ENCODE measurements at places on chromosomes 13 and 19.
A peak's percentile ranks its signal among the peaks of the same experiment; 100 is the strongest.

DNA sequence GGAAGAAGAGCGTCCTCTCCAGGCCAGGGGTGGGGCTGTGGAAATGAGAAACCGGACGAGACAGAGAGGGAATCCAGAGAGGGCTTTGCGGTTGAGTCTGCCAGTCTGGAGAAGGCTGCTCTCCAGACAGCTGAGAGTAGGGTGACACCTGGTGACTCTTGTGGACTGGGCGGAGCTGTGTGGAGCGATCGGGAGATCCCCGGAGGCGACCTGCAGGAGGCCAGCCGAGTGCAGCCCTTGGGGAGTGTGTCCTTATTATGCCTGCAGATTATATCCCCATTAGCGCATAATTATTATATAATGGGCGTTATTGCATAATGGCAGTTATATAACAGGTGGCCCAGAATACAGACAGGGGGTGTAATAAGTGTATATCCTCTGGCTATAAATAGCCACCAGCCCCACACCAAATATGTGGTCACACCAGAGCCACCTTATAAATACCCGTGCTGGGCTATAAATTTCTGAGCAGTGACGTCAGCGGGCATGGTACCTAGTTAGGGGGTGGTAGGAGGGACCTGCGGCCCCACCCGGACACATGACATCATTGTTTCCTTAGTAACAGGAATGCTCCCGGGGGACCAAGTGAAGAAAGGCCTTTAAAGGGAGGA, 41.2 kb downstream of the NFIX start:
- DNase-seq = no peak

- no peak for DNase-seq
Measured at GRCh38 chr13:94182185-94182761, 297.2 kb downstream of the DCT start.

DNA sequence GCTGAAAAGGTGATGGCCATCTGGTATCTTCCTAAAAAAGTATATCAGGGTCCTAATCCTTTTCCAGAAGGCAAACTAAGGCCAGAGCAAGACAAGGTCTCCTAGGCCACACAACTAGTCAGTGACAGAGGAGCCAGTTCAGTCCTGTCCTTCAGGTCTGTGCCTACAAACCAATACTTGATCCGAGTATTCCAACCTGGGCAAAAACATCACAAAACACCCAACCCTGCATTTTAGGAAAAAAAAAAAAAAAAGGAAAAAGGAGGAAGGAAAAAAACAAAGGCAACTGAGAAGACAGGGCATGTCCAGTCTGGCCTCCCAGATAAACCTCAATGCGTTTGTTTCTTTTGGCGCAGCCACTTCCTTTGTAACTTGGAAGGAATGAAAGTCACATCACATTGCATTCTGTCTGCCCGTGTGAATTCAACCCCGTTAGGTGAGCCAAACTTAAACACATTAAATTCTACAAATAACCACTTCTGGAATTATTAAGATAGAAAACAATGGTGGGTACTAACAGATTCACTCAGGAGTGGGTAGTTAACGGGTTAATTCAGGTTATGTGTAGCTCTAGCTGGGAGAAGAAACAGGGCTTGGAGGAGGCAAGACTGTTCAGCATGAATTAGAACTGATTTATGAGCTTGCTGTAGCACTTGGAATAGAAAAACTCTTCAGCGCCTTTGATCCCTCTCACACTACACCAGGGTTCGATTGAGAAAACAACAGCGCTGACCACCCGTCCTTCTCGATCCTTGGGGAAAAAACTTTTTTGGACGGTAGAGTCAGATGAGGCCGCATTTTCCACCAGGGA, 43.0 kb upstream of the HNRNPA1L2 start:
- no peak for DNase-seq

GRCh38 chr19:31351855-31352195, 2.6 kb upstream of the TSHZ3 start:
- DNase-seq = no peak

DNA sequence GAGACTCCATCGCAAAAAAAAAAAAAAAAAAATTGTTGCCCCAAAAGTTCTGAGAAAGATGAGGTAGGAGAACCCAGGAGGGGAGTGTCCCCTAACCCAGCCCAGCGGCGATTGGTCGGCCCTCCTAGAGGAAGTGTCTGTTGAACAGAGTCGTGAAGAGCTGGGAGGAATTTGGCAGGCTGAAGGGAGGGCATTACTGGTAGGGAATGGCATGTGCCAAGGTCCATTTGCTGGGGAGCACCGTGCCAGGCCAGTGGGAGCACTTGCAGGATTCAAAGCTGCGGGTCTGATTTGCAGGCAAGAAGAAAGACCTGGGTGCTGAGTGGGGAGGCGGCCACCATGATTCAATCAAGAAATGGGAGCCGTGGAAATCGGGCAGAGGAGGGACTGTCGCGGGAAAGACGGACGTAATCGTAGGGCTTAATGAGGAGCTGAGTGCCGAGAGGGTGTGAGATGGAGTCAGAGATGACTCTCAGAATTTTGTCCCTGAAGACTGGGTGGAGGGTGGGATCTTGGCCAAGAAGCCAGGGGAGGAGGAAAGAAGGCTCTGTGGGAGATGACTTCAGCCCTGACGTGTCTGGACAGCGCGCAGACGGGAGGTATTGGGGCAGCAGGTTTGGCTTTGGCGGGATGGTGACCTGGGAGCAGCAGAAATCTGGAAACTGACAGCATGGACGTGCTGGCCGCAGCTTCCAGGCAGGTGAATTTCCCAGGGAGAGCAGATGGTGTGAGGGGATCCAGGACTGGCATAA, 15.4 kb downstream of the CERS4 start:
- DNase-seq = no peak

GRCh38 chr19:9060564-9061340, 26.1 kb upstream of the OR1M1 start:
- DNase-seq = no peak

DNA sequence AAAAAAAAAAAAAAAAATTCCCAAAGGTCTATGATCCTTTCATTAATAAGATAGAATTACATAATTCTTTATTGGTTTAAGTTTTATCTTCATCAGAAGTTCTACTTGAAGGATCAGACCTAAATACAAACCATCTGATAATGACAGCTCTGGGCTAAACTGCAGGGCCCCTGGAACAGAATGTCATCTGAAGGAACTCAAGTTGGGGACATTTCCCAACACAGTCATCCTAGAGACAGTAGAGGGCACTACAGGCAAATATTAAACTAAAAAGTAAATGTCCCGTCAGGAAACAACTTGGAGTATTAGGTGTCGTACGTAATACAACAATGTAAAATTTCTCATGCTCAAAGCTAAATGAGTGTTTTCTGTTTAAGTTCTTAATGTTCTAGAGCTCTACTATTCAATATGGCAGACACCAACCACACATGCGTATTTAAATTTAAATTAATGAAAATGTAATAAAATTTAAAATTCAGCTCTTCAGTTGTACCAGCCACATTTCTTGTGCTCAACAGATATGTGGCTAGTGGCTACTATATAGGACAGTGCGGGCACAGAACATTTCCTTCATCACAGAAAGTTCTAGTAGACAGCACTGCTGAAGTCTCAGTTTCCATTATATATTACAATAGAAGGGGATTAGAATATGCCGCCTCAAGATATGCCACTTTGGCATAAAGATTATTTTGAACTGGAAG, 21.8 kb upstream of the NAXD start:
- DNase-seq = no peak

- DNase-seq = no peak
Measured at GRCh38 chr13:36217456-36217855, 3.1 kb upstream of the SOHLH2 start.

DNA sequence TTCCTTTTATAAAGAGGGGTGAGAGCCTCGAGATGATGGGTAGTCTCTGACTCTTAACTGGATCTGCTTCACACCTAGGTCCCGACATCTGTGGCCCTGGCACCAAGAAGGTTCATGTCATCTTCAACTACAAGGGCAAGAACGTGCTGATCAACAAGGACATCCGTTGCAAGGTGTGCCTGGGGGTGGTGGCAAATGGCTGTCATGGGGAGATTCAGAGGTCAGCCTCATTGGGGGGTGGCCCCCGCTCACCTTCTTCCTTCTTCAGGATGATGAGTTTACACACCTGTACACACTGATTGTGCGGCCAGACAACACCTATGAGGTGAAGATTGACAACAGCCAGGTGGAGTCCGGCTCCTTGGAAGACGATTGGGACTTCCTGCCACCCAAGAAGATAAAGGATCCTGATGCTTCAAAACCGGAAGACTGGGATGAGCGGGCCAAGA, 1.6 kb downstream of the CALR start:
- DNase-seq = no peak

DNA sequence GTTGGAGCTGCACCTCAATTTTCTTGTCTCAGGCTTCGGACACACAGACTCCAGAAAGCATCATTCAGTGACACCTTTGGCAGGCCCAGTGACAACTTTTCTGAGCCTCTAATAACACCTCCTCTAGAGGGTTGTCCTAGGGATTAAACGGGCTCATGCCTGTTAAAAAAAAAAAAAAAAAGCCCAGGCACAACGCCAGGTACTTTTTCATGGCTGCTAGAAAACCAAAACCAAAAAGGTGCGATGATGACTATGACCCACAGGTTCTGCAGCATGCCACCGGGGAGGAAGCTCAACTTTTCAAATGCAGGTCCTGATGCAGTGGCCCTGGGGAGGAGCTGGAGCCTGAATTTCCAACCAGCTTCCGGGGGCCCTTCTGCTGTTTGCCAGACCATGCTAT, 184.2 kb downstream of the ABCC4 start:
- DNase-seq = no peak

GRCh38 chr19:14350302-14350701, 30.9 kb upstream of the ADGRE5 start:
- DNase-seq = no peak

DNA sequence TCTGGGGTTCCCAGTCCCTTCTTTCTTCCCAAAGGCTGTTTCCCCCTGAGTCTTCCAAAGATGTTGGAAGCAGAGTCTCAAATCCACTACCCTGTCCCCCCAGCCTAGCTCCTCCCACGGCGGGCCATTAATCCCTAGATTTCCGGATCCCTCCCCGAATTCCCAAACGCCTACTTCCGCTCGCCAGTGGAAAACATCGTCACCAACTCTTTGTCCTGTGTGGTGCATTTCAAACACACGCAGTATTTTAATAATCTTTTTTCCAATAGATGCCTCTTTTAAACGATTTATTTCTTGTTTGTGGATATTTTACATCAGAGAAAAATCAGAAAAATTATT, 610 bp downstream of the ZNF791 start:
- no peak for DNase-seq

GRCh38 chr19:5434970-5435641, 20.1 kb upstream of the ZNRF4 start:
- no peak for DNase-seq

- no peak for DNase-seq
Measured at GRCh38 chr19:55578031-55578760, 2.5 kb downstream of the ZNF579 start.

- DNase-seq = no peak
Measured at GRCh38 chr13:98741741-98742435, 10.6 kb downstream of the SLC15A1 start.

DNA sequence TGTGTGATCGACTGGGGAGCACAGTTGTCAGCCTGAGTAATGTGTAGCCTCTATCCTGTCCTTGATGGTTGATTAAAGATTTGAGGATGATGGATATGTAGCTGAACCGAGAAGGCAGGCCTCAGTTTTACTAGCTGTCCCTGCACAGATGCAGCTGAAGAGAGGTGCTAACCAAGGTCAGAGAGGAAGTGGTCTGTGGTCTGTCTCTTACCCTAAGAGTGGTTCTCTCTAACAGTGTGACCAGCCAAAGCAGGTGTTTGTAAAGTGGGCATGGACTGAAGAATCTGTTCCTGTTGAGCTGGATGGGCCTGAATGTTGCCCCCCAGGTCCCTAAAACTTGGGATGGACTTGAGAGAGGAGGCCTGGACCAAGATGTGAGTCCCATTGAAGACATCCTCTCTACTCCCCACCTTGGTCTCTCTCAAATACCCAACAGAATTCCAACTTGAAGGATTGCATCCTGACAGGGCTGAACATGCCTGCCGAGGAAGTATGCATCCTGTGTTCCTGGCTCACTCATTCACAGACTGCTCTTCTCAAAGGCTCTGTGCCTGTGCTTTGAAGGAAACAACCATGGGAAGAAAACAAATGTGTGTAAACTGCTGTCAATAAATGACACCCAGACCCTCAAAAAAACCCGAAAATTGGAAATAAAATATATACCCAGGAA, 223.8 kb downstream of the MAB21L1 start:
- DNase-seq = no peak

- DNase-seq = no peak
Measured at GRCh38 chr19:40982594-40983101, 8.4 kb upstream of the CYP2B6 start.

DNA sequence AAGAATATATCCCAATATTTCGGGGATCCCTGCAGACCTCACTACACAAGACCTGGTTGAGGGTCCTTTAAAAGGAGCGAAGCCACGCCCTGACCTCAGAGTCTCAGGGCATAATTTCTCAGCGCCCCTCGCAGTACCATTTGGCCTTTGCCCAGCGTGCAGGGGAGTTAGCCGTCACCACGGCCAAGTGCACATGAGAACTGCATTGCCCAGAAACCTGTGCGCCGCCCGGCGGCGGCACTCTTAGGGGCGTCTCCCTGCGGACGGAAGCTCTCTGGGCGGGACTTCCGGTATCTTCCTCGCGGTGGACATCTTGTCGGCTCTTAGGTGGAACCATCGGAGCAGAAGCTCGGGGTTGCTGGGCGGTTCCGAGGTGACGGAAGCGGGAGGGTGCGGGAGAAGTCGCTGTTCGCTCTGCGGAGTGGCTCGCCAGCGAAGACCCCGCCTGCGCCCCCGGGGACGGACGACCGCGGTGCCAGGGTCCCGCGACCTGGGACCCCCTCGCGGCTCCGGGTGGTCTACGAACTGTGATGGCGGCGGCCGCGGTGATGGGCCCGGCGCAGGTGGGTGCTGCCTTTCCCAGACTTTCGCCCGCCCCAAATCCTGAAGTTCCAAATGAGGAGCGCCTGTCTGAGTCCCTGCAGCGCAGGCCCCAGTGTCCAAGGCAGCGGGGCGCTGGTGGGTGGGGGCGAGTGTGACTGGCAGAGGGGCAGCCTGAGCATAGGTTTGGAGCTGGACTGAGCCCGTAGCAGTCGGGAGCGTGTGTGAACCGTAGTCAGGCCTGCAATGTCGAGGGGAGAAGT, at the start of gene ZNF134:
Gene ZNF134, plus strand, starts transcription at position 302 of the 803 bp plus-strand sequence. CDS start 5,227 bp downstream, outside the sequence.
- peak; percentile 84 for DNase-seq

DNA sequence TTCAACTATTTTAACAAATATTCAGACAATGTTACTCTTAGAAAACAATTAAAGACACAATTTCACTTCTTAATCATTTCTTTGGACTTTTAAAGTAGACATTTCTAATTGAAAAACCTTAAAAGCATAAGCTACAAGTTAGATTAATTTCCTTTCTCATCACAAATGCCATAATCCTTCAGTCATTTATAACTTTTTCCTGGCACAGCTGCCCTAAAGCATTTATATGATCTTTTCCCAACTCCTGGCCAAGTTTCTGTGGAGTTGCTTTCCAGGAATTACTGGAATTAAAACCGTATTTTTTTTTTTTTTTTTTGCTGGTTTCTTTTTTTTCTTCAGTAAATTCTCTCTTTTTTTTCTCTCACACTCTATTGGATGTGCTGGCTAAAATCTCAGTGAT, 615.9 kb downstream of the TBC1D4 start:
- DNase-seq = no peak
